ENCODE measurements at places on chromosomes 1 and 21. TPM values are rescaled to one million over a fixed set of nuclear protein-coding genes. Genes with fewer than 3 reads are reported as not detected.

GRCh38 chr1:231626535-231626950, at the start of gene DISC1:
Gene DISC1 (plus strand): TSS chr1:231626790. CDS start chr1:231626868, 78 bp downstream.
- DNase-seq, result peak; percentile 89

DNA sequence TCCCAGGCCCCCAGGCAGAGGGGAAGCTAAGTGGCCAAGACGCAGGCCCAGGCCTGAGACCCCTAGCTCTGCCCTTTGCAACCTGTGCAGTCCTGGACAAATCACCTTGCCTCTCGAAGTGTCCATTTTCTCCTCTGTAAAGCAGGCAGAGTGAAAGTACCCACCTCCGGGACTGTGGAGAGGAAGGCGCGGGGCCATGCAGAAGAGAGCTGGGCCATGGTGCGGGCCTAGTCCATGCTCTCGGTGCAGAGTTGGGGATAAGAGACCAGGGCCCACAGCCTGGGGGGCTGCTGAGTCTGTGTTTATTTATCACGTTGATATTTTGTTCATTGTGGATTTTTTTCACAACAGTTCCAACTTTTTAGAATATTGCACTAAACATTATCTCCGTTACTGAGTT, 160.2 kb upstream of the VAMP3 start:
- DNase-seq, result no peak

GRCh38 chr1:113779542-113779941, 20.3 kb upstream of the PHTF1 start:
- DNase-seq, result no peak

DNA sequence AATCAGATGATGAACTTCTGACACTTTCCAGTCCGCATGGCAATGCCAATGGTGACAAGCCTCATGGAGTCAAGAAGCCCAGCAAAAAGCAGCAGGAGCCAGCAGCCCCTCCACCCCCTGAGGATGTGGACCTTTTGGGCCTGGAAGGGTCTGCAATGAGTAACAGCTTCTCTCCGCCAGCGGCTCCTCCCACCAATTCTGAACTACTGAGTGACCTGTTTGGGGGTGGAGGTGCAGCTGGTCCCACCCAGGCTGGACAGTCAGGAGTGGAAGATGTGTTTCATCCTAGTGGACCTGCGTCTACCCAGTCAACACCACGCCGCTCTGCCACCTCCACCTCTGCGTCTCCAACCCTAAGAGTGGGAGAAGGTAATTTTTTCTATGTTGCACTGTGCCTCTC, 28.0 kb upstream of the LEPR start:
- no peak for DNase-seq

- DNase-seq, result peak; percentile 40
Measured at GRCh38 chr1:203316626-203317093, 11.3 kb downstream of the BTG2 start.

DNA sequence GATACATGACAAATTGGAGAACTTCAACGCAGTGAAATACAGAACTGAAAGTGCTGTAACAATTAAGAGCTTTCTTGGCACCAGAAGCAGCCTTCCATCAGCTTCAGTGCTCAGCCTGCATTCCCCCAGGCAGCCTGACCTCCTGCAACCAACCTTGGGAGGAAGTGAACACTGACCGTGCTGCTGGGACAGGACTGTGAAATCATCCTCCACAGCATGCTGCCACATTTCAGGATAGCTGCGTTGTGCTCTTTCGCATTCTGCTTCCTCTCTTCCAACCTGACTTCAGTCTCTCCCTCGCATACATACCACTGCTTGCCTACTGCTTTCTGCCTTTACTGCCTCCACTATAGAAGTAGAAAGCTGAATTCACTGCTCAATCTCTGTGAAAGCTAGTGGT, 388.6 kb downstream of the RWDD3 start:
- DNase-seq, result no peak

DNA sequence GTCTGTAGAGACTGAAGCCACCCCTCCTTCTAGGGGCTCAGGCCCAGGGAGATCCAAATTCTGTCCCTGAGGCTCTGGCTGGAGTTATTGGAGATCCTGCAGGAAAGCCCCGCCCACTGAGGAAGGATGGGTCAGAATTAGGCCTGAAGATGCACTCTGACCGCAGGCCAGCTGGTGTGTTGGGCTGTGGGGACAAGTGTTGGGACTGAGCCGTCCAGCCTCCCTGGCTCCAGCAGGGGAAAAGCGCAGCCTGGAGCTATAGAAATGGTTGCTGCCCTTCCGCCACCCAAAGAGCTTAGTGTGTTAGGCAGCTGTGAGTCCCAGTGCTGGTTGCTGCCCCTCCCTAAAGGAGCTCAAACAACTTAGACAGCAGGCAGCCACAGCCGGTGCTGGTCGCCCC, 33.0 kb upstream of the PRRX1 start:
- DNase-seq, result no peak

GRCh38 chr21:35428937-35429336, 379.8 kb upstream of the RUNX1 start:
- no peak for DNase-seq

GRCh38 chr1:14037101-14037847, 337.3 kb downstream of the PRDM2 start:
- DNase-seq, result no peak

GRCh38 chr1:155003766-155004351, 1.3 kb downstream of the ZBTB7B start:
- DNase-seq, result peak; percentile 33

GRCh38 chr1:93908394-93909145, 660 bp downstream of the GCLM start:
- DNase-seq, result no peak

DNA sequence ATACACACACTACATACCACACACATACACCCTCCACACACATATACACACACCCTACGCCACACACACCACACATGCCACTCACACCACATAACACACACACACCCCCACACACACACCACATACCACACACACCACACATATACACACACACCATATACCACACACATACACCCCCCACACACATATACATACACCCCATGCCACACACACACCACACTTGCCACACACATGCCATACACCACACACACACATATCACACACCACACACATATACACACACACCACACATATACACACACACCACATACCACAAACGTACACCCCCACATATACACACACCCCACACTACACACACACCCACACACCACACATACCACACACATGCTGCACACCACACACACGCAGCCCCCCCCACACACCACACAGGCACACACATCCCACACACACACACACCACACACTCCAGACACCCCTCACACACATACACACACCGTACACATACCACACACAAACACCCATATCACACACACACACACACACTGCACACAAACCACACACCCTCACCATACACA, 76.7 kb upstream of the TMPRSS2 start:
- DNase-seq, result no peak

DNA sequence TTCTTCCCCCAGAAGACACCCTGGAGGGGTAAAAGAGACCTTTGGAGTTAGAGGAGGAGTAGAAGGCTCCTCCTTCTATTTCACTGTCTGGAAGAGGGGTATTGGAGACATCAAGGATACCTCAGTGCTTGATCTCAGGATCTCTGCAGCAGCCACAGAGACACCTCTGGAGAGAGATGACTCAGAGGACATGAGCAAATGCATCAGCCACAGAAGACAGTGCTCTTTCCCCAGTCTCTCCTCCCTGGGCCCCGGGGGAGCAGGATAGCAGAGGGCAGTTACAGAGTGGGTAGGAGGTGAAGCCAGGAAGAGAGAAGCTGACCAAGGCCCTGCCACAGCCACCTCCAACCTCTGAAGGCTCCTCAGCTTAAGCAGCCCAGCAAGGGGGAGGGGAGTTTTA, 15.3 kb upstream of the TEDDM1 start:
- DNase-seq, result no peak

- no peak for DNase-seq
Measured at GRCh38 chr1:239676522-239677273, 290.3 kb downstream of the CHRM3 start.

DNA sequence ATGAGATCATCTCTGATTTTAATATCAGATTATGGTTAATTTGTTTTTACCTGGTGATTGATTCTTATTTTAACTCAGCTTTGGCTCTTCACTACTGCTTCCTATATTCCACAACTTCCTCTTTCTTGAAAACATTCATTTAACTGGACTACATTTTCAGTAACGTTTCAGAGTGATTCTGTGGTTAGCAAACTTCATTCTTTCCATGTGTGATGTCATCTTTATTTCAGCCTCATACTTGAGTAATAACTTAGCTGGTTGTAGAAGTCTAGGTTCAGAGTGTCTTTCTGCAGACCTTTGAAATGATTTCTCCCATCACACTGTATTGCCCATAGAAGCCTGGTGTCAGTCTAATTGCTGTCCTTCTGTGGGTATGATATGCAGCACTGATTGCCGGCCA, 36.0 kb upstream of the SLC35F3 start:
- no peak for DNase-seq

DNA sequence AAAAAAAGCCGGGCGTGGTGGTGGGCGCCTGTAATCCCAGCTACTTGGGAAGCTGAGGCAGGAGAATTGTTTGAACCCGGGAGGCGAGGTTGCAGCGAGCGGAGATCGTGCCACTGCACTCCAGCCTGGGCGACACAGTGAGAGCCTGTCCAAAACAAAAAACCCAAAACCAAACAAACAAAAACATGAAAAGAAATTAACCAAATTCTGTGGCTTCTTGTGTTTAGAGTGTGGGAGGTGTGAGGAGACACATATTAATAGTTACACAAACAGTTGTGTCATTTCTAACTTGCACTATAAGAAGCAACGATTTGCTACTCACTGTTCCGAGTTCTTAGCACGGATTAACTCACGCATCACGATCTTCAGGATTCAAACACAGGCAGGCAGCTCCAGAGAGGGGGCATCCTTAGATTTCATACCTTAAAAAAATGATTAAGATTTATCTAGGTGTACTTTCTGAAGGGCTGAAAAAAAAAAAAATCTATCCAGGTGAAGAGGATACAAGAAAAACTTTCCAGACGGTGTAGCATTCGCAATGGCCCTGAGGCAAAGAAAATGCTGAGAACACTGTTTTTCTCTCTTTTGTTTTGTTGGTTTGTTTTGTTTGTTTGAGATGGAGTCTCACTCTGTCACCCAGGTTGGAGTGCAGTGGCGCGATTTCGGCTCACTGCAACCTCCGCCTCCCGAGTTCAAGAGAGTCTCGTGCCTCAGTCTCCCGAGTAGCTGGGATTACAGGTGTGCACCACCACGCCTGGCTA, 713 bp upstream of the HMGCL start:
- no peak for DNase-seq

DNA sequence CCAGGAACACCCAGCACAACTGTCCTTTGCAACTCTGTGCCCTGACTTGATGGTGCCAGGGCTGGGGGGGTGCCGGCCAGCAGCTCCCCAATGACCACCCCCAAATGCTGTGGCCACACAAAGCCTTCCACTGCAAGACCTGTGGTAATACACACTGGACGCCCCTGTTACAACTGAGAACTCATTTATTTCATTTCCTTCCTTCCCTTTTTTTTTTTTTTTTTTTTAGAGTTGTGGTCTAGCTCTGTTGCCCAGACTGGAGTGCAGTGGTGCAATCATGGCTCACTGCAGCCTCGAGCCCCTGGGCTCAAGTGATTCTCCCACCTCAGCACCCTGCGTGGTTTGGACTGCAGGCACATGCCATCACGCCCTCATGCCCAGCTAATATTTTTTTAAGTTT, 25.2 kb downstream of the TP73 start:
- no peak for DNase-seq

DNA sequence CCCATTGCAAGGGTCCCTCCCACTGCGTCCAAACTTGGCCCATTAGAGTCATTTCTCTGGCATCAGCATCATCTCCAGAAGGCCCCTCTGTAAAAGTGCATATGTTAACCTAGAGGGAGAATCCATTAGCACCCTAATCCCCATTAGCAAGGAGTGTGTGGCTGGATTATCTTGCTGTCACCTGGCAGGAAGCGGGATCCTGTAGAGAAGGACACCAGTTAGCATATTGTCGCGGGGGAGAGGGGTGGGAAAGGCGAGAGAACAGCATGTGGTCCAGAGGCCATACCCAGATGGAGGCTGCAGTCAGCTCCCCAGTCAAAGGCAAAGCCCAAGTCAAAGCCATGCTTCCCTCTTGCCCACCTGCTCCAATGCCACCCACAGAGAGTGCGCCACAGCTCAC, 64.0 kb downstream of the OLIG1 start:
- no peak for DNase-seq

DNA sequence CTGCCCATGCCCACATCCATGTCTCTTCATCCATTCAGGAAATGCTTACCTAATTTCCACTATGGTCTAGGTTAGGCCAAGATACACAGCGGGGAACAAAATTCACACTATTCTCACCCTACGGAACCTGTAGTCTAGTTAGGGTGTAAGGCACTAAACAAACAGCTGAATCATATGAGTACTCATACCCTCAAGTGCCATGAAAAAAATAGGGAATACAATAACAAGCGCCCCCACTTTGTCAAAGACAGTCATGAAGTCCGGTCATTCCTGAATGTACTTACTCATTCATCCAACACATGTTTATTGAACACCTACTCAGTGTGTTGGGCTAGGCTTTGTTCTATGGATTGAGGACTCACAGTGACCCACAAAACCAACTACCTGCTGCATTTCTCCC, 6.2 kb upstream of the FYB2 start:
- no peak for DNase-seq

DNA sequence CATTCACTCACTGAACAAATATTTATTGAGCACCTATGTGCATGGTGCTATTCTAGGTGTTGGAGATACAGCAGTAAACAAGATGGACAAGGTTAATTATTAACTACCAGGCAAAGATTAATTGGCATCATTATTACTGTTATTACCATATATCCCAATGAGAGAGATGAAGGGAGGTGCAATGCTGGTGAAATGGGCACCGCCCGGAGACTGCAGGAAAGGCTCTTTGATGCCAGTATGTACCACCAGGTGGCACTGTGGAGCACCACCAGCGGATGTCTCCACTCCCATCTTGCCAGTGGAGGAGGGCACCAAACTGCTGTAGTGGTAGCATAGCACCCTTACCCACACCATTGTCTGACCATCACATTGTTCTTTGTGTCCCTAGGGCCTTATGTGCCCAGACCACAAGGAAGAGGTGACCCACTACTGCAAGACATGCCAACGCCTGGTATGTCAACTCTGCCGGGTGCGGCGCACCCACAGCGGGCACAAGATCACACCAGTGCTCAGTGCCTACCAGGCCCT, 3.0 kb downstream of the TRIM46 start:
- DNase-seq, result peak; percentile 60

The NADK gene
- total RNA-seq, result 52.0 TPM

The PGBD5 gene
- not detected for total RNA-seq

The ZNF697 gene
- 7.9 TPM for total RNA-seq

The TSPAN2 gene
- total RNA-seq, result 6.9 TPM

The GOLT1A gene
- not detected for total RNA-seq

The INSRR gene
- total RNA-seq, result not detected

The RNU1-2 gene
- total RNA-seq, result 1,140 TPM

The PRRX1 gene
- 151 TPM for total RNA-seq

The ANGPTL7 gene
- total RNA-seq, result not detected

The DPT gene
- not detected for total RNA-seq

The KCNK2 gene
- 61.5 TPM for total RNA-seq

The HES2 gene
- 0.35 TPM for total RNA-seq

The CD1B gene
- not detected for total RNA-seq

Data from HFFc6 (cell line).